ENCODE measurements at places on chromosomes 16 and 17.

DNA sequence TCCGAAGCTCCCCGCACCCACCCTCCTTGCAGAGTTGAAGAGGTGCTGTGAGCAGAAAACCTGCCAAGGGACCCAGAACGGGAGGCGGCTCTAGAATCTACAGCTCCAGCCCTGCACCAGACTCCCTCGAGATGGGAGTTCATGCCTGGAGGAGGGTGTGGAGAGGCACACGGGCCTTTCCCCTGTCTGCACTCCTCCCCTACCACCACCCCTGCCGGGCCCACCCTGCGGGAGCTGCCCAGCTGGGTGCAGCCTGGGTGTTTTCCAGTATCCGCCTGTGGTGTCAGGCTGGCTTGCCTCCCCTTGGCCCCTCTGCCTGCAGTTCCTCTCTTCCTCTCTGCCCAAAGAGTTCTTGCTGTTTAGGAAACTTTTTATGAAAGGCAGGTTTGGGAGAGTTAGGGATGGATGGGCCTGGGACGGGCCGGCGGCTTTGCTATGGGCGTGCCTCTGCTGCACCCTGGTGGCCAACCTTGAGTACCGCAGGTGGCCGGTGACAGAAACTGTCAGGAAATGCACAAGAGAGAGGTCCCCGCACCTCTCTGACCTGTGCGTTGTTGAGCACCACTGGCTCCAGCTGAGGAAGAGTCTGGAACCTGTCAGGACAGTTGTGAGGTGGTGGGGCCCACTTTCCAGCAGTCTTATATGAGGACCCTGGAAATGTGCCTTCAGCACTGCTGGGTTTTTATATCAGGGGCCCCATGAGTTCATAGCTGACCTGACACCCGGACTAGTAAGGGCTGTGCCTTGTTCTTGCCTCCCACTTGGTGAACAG is 354.1 kb downstream of the SEC14L1 start:
- DNase-seq = peak; percentile 63

- no peak for DNase-seq
Observed at GRCh38 chr17:17387498-17388362, 84.6 kb downstream of the NT5M start.

DNA sequence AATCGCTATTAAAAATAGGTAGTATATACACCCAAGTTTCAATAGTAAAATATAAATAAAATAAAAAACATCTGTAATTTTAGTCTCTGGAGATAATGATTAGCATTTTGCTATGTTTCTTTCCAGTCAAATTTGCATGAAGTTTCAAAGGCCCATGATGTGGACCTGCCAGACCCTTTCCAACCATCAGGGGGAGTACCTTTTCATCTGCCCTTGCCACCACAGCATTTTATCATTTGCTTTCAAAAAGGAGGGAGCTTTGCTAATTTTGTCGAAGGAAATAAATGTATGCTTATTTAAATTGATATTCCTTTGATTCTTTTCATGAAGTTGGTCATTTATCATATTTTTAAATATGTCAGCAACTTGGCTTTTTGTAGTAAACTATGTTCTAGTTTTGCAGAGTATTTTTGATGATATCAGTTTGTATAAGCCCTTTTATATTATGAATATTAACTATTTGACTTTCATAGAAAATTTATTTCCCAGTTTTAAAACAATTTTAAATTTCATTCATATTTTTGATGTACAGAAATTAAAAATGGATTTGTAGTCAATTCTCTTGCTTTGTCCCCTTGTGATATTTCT is 115.2 kb upstream of the NETO2 start:
- no peak for DNase-seq

- DNase-seq = no peak
Observed at GRCh38 chr17:35167666-35168065, 20.0 kb downstream of the UNC45B start.

- DNase-seq = no peak
Observed at GRCh38 chr16:87464691-87465300, 28.0 kb downstream of the ZCCHC14 start.

- no peak for DNase-seq
Observed at GRCh38 chr16:67853670-67854069, 6.2 kb upstream of the CENPT start.

DNA sequence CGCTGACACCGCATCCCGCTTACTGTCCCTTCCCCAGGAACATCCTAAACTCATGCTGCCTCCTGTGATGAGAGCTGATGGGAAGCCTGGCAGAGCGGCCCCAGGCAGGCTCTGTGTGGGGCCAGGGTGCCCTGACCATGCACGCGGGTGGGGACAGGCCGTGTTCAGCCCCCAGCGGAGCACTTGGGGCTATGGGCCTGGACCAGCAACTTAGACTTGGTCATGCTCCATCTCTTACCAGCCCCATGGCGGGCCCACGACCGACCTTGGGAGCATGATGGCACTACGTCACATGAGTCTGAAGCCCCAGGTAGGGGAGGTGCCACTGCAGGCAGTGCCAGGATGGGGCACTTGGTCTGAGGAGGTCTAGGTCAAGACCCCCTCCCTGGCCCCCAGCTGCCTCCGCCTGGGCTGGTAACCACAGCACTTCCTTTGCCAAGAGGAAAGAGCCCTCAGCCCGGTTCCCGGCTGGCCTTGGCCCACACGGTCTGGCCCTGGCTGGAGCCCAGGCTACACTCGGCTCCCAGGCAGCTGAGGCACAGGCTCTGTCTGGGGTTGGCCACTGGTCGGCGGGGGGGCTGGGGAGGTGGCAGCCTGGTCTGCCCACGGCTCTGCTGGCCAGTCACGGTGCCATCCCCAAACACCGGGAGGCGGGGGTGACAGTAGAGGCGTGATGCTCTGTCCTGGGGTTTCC is 25.7 kb downstream of the BAHCC1 start:
- DNase-seq = peak; percentile 86

DNA sequence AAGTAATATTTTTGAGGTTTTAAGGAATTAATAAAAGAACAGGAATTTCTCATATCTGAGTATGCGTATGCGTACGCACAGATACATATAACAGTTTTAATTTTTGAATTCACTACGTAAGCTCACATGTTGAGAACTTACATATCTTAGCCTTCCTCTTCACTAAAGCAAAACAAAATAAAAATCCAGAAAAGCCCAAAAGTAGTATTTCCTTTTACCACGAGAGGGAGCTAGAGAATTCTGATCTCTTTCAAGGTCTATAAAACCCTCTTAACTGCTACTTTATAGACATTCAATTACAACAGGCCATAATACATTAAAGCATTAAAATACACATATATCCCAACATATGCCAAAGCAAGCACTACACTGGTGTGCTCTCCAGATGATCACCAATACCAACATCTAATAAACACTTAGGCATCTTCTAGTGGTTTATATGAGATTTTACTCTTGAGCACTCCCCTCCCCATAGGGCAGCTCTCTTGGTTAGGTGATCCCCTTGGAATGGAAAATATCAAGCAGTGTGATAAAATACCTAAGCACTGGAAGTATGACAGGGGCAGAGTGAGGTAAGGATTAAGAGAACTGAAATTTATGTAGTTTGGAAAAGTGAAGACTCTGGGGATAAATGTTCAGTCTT is 94.0 kb downstream of the SKAP1 start:
- DNase-seq = no peak

- no peak for DNase-seq
Observed at GRCh38 chr17:43524945-43525575, 21.1 kb downstream of the ETV4 start.

DNA sequence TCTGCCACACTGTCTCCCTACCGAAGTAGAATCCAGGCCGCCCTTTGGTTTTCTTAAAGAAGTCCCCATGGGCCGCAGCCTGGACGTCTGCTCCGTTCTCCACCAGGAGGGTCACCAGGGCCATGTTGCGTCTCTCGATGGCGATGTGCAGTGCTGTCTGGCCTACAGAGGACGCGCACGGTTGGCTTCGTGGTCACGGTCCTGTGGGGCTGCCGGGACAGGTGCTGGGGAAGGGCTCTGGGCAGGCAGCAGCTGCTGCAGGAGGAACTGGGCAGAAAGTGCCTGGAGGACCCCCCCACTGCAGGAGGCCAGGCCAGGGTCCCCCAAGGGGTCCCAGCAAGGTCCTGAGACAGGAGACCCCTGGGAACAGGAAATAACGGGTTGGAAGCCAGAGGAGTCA is 19.0 kb downstream of the TRPV1 start:
- DNase-seq = no peak

DNA sequence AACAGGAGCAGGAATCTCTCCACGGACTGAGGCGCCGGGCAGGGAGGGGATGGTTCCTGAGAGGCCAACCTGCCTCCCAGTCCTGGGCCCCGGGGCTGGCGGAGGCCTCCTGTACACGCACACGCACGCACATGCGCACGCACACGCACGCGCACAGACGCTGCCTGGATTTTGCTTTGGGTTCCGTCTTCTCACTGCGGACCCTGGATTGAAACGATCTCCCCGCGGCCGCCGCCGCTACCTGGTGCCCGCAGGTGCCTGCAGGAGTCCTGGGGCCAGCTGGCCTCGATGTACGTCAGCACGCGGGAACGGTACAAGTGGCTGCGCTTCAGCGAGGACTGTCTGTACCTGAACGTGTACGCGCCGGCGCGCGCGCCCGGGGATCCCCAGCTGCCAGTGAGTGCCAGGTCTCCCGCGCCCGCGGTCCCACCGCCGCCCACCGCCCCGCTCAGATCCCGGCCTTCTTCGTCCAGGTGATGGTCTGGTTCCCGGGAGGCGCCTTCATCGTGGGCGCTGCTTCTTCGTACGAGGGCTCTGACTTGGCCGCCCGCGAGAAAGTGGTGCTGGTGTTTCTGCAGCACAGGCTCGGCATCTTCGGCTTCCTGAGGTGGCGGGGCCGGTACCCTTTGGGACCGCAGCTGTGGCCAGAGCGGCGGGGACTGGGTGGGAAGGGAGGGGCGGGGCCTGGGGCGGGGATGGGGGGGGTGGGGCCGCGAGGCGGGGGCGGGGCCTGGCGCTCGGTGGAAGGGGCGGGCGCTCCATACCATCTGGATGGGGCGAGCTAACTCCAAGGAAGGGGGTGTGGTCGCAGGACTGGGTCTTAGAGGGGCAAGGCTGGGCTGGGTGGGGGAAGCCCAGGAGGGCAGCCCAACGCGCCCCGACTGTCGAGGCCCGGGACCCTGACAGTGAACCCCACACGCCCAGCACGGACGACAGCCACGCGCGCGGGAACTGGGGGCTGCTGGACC is 12.3 kb downstream of the CES4A start:
- peak; percentile 31 for DNase-seq

GRCh38 chr16:89095491-89095951 is 1.9 kb downstream of the ACSF3 start:
- no peak for DNase-seq

DNA sequence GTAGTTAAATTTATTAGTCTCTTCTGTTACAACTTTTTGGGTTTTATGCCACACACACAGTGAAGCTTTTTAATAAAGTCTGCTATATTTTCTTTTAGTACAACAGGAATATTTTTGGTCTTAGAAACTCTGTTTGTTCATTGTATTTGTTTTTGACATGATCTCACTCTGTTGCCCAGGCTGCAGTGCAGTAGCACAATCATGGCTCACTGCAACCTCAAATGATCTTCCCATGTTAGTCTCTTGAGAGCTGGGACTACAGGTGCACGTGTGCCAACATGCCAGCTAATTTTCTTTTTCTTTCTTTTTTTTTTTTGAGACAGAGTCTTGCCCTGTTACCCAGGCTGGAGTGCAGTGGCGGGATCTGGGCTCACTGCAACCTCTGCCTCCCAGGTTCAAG is 27.1 kb downstream of the PPM1D start:
- no peak for DNase-seq

GRCh38 chr16:69105501-69106361 is at the start of gene HAS3:
Gene HAS3, plus strand, starts transcription at chr16:69105653. Its CDS starts 3,743 bp downstream, at chr16:69109396.
- DNase-seq = peak; percentile 21

DNA sequence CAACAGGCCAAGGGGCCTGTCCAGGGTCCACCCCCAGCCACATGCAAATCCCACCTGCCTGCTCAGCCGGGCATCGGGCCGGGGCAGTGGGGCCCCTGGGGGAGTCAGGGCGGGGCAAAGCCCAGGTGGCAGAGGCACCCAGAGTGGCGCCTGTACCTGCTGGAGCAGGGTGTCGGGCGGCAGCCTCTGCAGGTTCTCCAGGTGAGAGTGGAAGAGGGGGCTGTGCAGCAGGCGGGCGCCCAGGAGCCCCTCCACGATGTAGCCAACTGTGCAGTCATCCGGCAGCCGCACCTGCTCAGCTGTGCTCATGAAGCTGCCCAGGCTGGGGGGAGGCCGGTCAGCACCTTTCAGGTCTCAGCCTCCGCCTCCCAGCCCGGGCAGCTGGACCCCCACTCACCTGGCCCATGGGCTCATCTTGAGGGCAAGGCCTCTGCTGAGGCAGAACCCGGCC is 2.1 kb downstream of the RFNG start:
- DNase-seq = no peak

DNA sequence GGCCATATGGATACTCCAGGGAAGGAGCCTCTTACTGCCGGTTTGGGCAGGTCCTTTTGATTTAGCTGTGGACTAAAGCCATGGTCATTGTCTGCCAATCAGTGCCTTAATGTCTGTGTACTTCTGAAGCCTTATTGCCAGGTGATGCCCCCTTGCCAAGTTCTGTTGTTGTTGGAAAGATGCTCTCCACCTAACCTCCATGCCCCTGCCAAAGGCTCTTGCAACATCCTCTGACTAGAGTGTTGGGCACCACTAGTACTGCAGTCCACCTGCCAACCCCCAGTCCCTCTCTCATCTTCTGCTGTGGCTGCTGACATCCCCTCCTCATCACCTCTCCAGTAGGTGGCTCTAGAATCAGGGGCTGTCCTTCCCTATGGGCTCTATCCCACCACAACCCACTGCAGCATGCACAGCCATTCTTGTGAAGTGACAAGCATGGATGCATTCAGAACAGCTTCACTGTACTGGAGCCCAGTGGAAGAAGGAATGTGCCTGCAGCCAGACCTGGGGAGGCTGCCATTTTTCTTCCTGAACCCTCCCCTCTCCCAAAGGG is 375.3 kb upstream of the CDH5 start:
- DNase-seq = no peak

DNA sequence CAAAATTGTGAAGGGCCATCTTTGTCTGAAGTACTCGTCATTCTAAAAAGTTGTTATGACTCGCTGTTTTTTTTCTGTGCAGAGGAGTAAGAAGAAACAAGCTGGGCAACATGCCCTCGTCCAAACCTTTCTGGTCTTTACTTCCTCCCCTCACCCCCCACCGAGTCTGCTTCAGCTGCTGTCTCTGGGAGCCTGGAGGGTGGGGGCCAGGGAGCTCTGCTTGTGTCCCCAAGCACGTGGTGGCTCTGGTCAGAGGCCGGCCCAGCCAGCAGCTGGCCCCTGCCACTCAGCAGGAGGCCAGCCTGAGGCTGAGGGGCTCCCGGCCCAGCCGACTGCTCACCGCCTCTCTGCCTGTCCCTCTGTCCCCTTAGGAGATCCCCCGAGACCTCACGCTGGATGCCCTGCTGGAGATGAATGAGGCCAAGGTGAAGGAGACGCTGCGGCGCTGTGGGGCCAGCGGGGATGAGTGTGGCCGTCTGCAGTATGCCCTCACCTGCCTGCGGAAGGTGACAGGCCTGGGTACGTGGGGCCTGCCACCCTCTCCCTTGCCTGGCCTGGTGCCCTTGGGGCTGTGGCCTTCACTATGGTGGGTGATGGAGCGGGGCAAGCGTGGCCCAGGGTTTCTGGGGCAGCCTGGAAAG is 53.7 kb upstream of the LGALS9 start:
- DNase-seq = peak; percentile 58
